ENCODE measurements at places on chromosomes 6 and 20.

DNA sequence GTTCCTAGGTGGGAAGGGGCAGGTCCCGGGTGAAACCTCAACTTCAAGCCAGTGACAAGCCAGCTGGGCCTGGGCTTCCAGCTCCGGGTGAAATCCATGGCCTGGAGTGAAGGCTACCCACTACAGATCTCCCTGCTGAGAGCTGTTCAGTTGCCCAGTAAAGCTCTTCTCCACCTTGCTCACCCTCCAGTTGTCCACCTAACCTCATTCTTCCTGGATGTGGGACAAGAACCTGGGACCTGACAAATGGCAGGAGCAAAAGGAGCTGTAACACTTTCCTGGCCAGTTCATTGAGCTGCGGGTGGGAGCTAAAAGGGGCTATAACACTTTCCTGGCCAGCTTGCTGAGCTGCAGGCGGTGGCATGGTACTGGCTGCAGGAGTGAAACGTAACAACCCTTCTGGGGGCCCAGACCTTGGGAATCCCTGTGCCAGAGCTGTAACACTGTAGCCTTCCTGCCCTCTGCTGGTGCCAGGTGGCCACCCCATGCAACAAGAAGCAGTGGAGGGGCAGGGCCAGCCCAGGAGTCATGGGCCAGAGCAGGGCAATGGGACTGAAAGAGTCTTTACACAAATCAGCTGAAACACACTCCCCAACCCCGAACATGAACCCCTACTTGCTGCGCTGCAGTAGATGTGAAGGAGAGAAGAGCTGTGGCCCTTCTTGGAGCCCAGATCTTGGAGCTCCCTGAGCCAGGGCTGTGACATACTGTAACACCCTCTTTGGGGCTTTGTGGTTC is 3.6 kb upstream of the HINT3 start:
- peak; percentile 52 for DNase-seq

GRCh38 chr20:57294550-57294949 is 28.1 kb upstream of the BMP7 start:
- no peak for DNase-seq

- DNase-seq: no peak
Measured at GRCh38 chr6:157157258-157157657, 166.1 kb downstream of the TMEM242 start.

DNA sequence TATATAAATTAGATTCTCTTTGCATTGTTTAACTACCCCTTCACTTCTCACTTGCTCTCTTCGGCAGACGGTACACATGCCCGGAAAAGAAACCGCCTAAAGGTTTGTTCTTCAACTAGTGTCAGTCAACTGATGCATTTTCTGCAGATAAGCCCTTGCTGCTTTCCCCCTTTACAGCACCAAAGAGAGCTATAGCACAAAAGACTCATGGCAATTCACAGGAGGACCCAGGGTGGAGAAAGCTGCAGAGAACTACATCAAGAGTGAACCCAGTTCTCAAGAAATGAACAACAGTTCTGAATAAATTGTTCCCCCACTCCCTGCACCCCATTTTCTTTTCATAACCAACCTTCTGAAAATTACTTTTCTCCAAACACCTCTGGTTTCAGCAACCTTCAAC is 8.9 kb downstream of the CD164 start:
- no peak for DNase-seq

DNA sequence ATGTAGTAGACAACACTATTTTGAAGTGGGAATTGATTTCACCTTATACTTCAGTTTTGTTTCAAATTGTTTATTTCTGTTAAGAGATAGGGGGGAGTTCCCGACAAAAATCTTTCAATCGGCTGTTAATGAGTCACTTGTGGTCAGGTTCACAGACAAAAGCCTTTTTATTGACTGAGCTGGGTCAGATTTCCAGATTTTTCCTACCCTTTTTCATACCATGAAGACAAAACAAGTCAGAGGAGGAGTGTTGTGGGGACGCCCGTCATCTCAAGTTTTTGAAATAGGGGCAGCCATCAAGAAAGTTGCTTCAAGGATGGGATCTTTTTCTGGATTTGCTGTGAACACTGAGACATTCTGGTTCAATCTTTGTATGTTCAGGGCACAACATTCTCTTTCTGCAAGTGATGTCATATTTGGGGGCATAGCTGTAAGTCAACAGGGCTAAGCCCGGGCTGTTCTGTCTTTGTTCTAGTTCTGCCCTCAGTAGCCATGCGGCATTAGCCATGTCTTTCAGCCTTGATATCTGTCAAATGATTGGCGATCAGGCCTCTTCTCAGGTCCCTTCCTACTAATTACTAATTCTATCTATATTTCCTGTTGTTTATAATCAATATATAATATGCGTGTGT is 496.0 kb upstream of the MARCKS start:
- peak; percentile 56 for DNase-seq

DNA sequence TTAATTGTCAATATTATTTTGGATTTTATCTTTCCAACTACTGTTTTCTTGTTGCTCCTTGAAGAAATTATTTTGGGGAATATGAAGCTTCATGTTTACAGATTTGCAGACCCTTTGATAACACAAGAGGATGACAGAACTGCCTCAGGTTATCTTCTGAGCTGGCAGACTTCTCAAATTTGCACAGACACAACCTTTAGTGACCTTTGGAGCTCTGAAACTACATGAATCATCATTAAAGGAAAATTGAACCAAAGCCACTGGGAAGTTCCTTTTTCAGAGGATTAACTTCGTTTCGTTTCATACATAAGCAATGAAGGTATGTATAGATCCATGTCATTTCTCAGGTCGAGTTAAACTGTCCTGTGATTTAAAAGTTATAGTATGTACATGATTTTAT is 85.9 kb downstream of the FBXO5 start:
- DNase-seq: no peak

Data from fibroblast of the aortic adventitia (primary cell).